ENCODE measurements at places on chromosomes 4 and X. TPM values are rescaled to one million over a fixed set of nuclear protein-coding genes. Genes with fewer than 3 reads are reported as not detected.

STAP1 gene
- total RNA-seq, result not detected

F11 gene
- total RNA-seq, result not detected

SORCS2 gene
- total RNA-seq, result not detected

FAM47A gene
- not detected for total RNA-seq

SLC38A5 gene
- total RNA-seq, result 1.4 TPM

HMX1 gene
- not detected for total RNA-seq

CSAG2 gene
- total RNA-seq, result not detected

EXOC1 gene
- total RNA-seq, result 39.5 TPM

RAB40A gene
- total RNA-seq, result 0.17 TPM

MMRN1 gene
- not detected for total RNA-seq

ASMTL gene
- 20.6 TPM for total RNA-seq

TEC gene
- total RNA-seq, result 1.1 TPM

CFAP47 gene
- total RNA-seq, result not detected

HELT gene
- total RNA-seq, result not detected

GIMD1 gene
- not detected for total RNA-seq

FGF5 gene
- not detected for total RNA-seq

RENBP gene
- not detected for total RNA-seq

CXCL11 gene
- total RNA-seq, result not detected

HEPH gene
- 0.40 TPM for total RNA-seq

RAI2 gene
- total RNA-seq, result not detected

ARR3 gene
- total RNA-seq, result not detected

PSAPL1 gene
- total RNA-seq, result not detected

TCP11X2 gene
- total RNA-seq, result not detected

SLC26A1 gene
- 0.16 TPM for total RNA-seq

ARHGAP10 gene
- 24.6 TPM for total RNA-seq

IQCM gene
- total RNA-seq, result not detected

WFS1 gene
- total RNA-seq, result 62.4 TPM

SPCS3 gene
- total RNA-seq, result 169 TPM

ARMCX5 gene
- total RNA-seq, result 15.2 TPM

ADH1C gene
- total RNA-seq, result not detected

GRIA3 gene
- total RNA-seq, result not detected

XAGE1A gene
- not detected for total RNA-seq

TACC3 gene
- 53.0 TPM for total RNA-seq

PRDM5 gene
- total RNA-seq, result 7.3 TPM

ADD1 gene
- 161 TPM for total RNA-seq

FUNDC2 gene
- 70.2 TPM for total RNA-seq

WDR45 gene
- 96.9 TPM for total RNA-seq

SAGE1 gene
- total RNA-seq, result not detected

ACTRT1 gene
- total RNA-seq, result not detected

NPFFR2 gene
- total RNA-seq, result not detected

ETDB gene
- total RNA-seq, result not detected

MAMLD1 gene
- total RNA-seq, result 1.7 TPM

Measured in MCF 10A (cell line).